Fibroblast of the aortic adventitia (primary cell): ENCODE measurements at places on chromosomes 11 and 22. TPM values are rescaled to one million over a fixed set of nuclear protein-coding genes. Genes with fewer than 3 reads are reported as not detected.

FOLR1 gene
- 0.18 TPM in 1 of 2 replicates, not detected in the other for total RNA-seq

CNTN5 gene
- total RNA-seq = 0.90 TPM in 1 of 2 replicates, not detected in the other

KIAA1671 gene
- total RNA-seq = 4.6 and 10.7 TPM in 2 replicates

SMDT1 gene
- total RNA-seq = 8.0 and 10.2 TPM in 2 replicates

TH gene
- not detected in 2 replicates for total RNA-seq

DDTL gene
- total RNA-seq = 0.81 and 1.8 TPM in 2 replicates
